ENCODE measurements at places on chromosomes 7 and 10.

DNA sequence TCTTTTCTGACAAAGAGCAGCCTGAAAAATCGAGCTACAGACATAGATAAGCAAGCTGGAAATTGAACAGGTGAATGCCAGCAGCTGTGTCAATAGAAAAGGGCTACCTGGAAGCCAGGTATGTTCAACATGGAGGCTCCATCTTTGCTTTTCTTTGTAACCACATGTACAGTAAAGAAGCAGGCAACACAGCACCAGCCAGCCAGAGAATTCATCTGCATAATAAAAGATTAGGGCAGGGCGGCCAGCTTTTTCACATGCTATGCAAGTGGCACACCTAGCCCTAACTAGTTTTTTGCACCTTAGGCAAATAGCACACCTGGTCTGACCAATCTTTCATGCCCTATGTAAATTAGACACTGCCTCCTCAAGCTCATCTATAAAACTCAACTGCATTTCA lies 25.7 kb downstream of the COG5 start:
- no peak for DNase-seq

- no peak for DNase-seq
Measured at GRCh38 chr7:151008143-151008510, 16.2 kb downstream of the ATG9B start.

DNA sequence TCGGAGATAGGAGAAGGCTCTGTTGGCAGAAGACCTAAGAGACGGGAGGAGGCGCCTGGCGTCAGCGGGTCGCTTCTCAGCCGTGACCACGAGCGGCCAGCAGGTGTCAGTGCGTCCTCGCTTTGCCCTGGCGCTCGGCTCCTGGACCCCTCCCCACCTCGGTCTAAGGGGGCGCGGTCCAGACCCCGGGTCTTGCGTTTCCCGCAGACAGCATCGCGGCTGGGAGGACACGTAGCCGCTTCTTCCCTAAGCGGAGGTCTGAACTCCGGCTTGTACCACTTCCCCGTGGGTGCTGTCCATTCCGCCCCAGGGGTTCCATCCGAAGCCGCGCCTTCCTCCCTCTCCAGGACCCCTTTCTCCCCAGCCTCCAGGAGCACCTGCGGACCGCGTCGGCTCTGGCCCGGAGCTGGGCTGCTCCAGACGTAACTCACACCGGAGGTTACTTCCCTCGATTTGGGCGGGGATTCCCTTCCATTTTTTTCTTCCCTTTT lies 593 bp upstream of the ADRA2A start:
- DNase-seq, result no peak

GRCh38 chr7:138873220-138873892 lies 75.4 kb upstream of the ATP6V0A4 start:
- DNase-seq, result no peak

GRCh38 chr7:157409149-157409752 lies 72.4 kb downstream of the DNAJB6 start:
- no peak for DNase-seq

- no peak for DNase-seq
Measured at GRCh38 chr7:1526271-1526754, 4.2 kb upstream of the MAFK start.

DNA sequence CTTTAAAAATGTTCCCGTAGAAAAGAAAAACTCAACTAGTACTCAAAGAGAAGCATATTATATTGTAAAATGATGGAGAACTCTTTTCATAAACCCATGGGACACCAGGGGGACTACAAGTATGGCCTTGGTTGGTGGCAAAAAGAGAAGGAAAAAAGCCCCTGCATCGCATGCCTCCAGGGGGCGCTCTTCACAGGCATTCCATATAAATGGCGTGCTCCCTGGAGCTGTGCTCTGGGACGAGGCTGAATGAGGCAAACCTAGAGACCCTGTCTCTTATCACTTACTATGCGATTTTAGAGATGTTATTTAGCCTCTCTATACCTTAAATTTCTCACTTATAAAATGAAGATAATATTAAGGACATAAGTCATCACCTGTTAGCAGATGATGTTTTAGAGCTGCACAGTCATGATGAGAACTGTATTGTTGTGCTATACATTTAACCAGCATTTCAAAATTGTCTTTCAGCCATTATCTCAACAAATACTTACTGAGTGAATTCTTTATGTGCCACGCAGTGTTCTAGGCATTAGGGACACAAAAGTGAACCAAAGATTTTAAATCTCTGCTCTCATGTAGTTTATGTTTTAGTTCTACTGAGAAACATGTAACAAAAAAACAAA lies 105.8 kb downstream of the ARHGAP21 start:
- peak; percentile 14 for DNase-seq

DNA sequence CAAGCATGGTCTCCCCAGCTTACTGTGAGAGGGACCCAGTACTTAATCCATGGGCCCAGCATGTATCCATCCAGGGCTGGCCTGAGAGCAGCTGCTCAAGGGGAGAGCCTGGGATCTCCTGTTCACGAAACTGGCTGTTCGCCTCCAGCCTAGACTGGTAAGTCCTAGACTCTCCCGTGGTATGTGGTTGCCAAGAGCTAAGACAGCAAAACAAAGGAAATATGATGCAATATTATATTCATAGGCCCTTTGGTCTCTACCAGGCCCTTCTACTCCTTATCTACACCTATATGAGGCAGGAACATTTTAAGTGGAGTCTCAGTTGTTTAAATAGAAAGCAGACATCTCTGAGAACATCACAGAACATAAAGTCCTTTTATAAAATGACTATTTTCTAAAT lies 28.9 kb upstream of the STK17A start:
- DNase-seq, result no peak

DNA sequence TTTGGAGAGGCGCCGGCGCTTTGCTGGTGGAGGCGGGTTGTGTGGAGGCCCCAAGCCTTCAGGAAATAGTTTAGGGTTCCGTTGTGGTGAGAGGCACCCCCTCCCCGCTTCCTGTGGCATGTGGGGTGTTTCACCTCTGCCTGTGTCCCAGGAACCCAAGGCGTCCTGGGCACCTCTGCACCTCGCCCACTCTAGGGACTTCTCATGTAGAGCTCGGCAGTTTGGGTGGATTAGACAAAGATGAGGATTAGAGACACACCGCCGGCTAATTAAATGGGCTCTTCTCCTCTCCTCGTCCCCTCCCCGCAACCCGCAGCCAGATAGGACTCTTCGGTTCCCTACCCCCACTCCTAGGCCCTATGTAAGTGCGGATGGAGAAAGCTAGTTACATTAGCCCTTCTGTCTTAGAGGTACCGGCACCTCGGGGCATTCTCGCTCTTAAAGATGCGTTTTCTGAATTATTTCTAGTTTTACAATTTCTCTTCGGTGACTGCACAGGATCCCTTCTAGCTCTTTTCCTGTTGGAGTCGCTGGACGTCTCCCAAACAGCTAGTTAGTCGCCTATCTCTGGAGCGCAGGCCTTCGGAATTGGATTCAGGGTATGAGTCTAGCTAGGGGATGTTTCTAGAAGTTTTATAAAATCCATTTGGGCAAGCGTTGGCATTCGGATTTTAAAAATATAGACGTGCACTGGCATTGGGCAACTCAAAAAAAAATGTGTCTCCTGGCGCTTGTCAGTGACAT lies 7.8 kb downstream of the PTF1A start:
- DNase-seq, result no peak

DNA sequence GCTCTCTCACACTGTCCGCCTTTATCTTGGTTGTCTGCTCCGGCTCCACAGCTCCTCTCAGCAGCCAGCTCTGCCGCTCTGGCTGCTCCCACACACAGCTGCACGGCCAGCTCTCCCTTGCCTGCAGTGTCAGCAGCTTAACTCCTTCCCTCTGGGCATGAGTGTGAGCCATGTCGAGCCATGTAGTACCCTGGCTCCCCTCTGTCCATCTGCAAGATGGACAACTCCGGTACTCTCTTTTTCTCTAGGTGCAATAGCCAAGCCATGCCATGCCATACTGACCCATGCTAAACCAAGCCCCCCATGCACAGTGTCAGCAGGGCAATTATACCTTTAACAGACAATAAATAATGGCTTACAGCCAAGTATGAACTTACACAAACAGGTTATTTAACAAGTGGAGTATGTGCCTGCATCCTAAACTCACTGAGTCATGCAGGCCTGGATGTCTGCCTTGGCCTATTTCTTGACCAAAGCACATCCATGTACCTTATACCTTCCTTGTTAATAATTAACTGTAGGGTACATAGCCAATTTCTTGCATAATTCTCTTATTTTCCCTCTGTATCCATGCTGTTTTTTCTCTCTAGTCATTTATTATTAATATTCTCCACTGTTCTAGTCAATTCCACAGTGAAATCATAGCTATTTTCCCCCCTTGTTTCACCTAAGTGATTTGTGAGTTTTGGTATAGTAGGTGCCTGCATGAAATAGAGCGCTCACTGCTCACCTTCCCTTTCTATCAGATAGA lies 170.9 kb downstream of the CDK14 start:
- no peak for DNase-seq

- no peak for DNase-seq
Measured at GRCh38 chr10:131964298-131964697, 17.4 kb downstream of the BNIP3 start.

DNA sequence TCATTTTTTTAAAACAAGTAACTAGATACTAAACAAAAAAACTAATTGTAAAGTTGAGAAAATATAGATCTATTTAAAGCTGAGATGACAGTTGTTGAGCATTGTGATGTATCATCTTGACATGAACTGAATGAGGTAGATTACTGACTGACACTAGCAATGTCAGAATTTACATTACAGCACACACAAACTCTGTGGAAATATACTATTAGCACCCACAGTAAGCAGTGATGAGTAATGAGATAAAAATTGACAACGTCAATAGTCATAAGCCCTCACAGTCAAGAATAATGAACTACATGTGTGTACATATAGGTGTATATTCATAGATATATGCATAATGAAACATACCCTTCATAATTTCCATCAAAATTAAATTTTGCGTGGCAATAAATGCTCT lies 368.4 kb downstream of the TFEC start:
- no peak for DNase-seq

DNA sequence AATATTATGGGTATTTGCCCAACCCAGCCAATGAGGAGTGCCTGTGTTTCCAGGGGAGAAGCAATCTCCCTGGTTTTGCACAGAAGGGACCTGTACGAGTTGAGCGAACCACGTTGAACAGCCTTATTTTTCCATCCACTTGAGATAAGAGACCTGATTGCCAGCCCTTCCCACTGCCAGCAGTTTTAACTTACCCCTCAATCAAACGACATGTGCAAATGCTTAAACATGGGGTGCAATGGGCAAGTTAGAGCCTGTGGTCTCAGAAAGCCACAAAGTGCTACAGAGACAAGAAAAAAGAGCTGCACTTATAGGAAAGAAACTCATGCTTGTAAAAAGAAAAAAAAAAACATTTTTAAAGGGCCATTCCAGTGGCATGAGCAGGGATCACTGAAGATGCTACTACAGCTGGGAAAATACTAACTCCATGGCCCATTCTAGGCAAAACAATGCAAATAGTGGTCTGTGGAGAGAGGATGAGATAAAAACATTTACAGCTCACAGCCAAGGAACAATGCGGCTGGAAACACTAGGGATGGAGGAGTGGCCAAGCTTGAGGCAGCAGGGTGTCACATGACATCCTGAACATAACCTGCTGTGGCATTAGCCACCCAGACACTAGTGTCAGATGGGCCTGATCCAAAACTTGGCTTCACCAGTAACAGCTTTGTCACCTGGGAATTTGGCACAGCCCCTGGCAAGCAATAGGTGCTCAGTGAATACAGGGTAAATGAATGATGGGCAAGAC lies 162.8 kb downstream of the ELMO1 start:
- DNase-seq, result no peak

GRCh38 chr7:3657206-3657605 lies 356.2 kb downstream of the SDK1 start:
- no peak for DNase-seq

- no peak for DNase-seq
Measured at GRCh38 chr10:120392671-120393079, 64.4 kb upstream of the PLPP4 start.

GRCh38 chr10:124875596-124875995 lies 66.3 kb upstream of the ZRANB1 start:
- DNase-seq, result no peak

DNA sequence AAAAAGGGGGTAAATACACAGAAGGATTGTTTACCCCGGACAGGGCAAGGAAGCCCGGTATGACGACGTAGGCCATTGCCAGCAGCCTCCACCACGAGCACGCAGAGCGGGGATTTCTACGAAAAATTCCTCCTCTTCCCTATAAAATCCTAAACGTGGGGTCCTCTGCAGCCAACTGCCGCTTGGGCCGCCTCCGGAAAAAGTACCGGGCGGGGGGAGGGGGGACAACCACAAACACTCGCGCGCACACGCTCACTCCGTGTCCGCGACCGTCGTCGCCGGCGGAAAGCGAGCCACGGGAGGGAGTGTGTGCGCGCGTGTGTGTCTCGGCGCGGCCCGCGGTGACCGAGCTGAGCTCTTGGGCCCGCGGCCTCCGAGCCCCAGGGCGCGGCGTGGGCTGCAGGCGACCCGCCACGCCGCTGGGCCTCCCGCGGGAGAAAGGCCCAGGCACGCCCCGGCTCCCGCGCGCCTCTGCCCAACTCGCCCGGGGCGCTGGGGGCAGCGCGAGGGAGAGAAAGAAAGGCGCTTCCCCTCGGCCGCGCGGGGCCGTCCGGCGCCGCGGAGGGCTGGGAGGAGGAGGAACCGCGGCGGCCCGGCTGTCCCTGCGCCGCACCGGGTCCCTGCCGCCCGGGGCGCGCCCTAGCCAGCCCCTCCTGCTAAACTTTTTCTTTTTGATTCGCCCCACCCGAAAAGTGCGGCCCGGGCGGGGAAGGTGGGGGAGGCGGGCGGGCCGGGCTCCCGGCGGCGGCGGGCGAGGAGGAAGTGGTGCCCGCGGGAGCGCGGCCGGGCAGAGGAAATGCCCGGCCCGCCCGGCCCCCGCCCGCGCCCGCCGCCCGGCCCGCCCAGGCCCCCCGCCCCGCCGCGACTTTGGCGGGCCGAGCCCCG lies 1.5 kb downstream of the CTBP2 start:
- DNase-seq, result no peak

DNA sequence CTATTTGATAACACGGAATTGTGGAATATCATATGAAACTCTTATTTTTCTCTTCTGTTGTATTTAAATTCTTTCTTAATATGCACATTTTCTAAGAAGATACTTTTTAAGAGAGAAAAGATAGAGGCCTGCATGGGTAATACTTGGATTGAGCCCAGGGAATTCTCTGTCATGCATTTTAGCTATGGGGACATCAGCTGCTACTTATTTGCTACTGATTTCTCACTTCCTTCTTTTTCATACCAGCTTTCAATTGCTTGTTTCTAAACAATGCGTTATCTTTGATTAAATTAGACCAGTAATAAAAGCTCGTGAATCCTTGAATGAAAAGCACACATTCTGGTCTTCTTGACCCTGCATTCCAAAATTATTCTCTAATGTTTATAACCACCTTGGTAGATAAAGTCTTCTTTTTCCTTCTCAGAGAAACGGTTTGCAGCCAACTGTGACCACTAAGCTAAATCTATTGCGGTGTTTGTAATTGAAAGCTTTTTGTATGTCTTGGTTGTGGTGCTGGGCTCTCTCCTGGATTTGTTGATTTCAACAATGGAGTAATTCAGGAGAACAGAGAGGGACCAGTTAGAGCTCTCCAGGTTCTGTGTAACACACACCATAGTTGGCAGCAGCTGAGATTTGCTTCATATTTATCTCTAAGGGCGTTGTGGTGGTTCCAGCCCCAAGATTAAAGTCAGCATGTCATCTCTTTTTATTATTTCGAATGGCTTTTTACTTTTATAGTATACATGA lies 139.3 kb downstream of the PPP1R9A start:
- DNase-seq, result no peak
